SIG-M5 (cell line): ENCODE measurements at places on chromosomes 13 and 19.
A peak's percentile ranks its signal among the peaks of the same experiment; 100 is the strongest.

DNA sequence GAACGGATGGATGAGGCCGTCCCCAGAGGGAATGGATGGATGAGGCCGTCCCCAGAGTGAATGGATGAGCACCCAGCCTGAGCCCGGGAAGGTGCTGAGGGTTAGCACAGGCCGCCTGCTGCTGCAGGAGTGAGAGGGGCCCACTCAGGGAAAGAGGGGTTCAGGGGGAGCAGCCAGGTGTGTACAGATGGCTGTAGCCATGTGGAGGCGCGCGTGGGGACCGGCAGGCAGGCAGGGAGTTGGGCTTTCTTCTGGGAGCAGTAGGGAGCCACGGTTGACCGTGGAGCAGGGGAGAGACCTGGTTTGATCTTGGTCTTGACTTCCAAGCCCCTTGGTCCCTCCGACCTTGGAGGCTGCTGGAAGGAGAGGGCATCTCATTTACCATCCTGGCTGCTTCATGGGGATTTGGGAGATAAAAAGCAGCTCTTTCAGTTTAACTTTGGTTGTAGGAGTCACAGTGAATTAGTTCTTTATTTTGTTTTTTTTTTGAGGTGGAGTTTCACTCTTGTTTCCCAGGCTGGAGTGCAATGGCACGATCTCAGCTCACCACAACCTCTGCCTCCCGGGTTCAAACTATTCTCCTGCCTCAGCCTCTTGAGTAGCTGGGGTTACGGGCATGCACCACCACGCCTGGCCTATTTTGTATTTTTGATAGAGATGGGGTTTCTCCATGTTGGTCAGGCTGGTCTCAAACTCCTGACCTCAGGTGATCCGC, 24.7 kb downstream of the ARID3A start:
- DNase-seq = no peak

DNA sequence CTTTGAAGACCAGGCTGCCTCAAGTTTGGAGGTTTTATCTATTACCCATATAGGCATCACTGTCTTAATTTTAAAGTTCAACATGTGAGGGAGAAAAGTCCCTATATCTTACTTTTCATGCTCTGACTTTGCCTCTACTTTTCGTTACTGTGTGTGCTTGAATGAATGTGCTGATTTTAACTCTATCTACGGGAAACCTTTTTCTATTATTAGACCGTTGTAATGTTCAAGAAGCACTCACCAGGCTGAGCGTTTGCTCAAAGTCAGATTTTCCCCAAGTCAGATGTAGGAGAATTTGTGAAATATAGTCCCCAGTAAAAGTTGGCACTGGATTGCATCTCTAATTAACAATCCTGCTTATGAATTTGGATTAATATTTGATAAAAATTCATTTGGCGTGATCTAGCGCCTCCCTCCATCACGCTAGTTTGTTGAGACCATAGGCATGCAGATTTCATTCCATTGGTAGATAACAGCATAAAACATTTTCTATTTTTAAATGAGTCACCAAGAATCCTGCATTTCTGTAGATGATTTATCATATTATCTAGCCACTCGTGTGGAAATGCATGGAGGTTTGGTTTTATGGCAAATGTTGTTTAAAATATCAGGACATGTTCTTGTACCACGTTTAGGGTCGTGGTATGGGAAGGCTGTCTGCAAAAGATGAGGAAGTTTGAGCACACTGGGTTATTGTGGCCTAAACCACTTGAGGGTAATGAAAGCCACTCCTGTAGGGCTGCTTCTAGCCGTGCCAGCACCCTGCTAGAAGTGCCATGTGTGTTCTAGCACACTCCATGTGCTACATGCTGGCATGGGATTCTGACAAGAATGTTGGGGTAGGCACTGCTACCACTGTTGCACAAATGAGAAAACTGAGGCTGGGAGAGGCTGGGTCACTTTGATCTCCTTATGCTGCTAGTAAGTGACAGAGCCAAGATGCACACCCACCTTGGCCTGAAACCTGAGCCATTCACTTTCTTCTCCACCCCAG, 179.4 kb downstream of the FGF9 start:
- no peak for DNase-seq

DNA sequence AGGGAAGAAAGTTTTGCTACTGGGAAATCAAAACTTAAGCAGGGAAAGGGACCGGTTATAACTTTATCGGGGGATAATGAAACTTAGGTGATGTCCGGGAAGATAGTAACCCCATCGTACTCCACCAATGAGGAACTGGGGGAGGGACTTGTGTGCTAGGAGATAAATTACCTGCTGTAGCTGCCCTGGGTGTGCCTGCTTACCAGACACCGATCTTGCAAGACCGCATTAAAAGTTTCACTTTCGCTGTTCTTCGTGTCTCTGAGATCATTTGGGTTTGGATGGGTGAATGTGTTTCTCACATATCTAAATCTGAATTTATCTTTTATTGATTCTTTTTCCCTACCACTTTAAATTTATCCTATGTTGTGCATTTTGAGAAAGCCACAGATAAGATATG, 381.4 kb downstream of the SLITRK6 start:
- DNase-seq = no peak

GRCh38 chr13:36674337-36675212, 755 bp downstream of the SERTM1 start:
- no peak for DNase-seq

GRCh38 chr13:93853912-93854311, 625.6 kb downstream of the DCT start:
- DNase-seq = no peak

GRCh38 chr19:53867225-53868090, at the start of gene MYADM:
TSS of gene MYADM (plus strand) at chr19:53867883. CDS start at chr19:53873530, 5,647 bp downstream.
- peak; percentile 75 for DNase-seq

DNA sequence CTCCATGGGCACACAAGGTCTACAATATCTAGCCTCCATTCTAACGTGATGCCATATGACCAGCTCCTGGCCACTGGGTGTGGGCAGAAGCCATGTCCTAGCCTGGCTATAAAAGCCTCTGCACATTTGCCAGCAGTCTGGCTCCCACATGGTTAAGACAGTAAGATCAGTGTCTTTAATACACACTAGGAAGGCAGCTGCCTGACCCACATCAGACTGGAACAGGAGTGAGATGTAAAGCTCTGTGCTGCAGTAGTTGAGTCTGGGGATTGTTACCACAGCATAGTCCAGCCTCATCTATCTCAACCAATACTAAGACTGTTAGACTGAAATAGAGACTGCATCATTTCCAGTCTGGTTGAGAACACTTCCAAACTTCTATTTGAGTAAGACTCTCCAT, 533.1 kb downstream of the IRS2 start:
- DNase-seq = no peak

- no peak for DNase-seq
These were observed 95.5 kb upstream of the KLHL1 start for GRCh38 chr13:70203661-70204229.

GRCh38 chr13:46288570-46289259, 77.0 kb downstream of the LRRC63 start:
- no peak for DNase-seq

DNA sequence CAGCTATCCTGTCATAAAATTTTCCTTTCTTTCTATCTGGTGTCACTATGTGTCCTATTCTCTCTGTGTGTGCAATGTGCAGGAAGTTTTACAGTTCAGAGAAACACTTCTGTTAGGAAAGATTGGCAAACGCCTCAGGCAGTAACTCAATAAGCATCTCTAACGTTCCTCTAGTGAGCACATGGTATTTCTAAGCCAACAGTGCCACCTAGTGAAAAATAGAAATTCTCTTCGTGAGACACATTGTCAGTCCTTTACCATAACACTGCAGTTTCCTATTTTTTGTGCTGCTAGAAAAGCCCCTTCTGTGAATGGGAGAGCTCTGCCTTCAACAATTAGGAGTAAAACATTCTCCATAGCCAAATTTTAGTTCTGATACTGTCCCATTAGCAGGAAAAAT, 50.7 kb downstream of the ZNF723 start:
- DNase-seq = no peak

DNA sequence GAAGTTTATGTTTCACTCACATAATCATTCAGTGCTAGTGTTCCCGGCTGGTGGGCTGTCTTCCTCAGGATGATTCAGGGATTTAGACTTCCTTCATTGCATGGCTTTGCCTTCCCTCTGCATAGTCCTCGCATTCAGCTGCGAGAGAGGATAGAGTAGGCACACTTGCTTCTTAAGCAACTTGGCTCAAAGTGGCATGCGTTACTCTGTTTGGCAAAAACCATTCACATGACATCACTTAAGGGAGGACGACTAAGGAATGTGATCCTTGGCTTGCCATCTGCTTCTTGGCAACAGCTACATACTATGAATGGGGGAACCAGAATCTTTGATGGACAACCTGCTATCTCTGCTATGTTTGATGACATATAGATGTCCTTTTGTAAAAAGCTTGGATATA, 359.3 kb downstream of the TDRD3 start:
- no peak for DNase-seq

DNA sequence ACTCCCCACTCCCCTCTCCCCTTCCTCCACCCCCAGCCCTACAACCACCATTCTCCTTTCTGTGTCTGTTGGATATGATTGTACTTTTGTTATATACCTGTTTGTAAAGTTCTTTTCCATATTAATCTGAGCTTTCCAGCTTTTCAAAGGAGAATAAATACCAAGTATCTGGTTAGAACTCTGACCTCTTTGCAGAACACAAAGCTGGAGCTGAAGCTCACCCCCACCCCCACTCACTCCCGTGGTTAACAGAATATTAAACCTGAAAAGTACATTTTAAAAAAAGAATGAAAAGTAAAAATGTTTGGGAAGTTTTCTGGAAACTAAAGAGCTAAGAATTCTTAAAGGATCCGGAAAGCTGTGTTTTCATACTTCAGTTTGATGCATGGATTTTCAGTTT, 155.2 kb upstream of the RNF113B start:
- no peak for DNase-seq

DNA sequence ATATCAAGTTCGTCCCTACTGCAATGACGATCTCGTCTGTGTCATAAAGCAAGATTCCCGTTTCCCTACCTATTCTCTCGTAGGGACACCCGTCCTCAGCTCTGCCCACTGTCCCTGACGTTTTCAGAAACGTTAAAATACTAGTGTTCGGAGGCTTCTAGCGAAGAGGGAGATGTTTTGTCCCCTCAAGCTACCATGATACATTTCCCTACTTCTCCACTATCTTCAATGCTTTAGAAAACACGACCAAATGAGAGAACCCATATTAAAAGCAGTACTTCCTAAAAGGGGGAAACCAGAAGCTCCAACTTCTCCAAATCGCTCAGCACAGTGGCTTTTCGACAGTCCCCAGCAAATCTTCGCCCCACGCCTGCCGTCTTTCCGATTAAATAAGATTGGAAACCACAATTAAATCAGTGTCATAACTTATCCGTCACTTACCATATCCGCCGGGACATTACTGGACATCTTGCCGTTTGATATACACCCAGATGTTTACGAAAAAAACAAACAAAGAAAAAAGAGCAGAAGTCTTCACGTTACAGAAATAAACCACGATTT, 1.3 kb downstream of the UBL3 start:
- DNase-seq = peak; percentile 50

- no peak for DNase-seq
These were observed 5.2 kb downstream of the DAND5 start for GRCh38 chr19:12974301-12975220.

- no peak for DNase-seq
These were observed 24.2 kb upstream of the C13orf46 start for GRCh38 chr13:113997845-113998751.

GRCh38 chr19:52231154-52231910, 38.1 kb upstream of the ZNF766 start:
- DNase-seq = no peak

DNA sequence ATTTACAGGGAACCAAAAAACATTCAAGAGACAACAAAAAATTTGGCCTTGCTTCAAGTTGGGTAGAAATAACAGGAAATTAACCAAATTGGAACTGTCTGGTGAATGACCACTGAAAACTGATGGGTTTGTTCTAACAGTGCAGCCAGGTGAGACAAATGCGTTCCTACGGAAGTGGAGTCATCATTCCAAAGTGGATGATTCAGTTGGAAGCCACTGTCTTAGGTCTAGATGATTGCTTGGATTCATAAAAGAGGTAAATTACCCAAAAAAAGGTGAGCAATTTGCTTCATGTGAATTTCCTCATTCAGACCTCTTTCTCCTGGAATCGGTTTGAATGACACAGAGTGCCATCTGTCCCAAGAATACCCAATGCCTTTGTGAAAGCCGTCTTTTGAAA, 87.1 kb upstream of the IPO5 start:
- no peak for DNase-seq

DNA sequence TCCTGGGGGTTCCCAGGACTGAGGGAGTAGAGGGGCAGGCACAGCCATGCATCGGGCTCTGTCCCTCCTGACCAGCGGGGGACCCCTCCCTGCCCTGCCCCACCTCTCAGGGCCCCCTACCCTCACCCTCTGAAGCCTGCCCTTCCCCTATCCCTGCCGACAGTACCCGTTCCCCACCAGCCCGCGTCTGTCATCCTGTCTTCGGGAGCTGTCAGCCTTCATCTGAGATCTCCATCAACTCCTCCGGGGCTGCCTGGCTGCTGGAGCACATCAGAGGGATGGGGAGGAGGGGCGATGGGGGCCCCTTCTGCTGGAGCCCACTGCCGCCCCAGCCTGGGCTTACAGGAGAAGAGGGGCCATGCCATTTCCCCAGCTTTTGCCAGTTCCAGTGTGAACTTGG, 6.2 kb upstream of the SHD start:
- no peak for DNase-seq

GRCh38 chr19:11089254-11090013, at the start of gene LDLR:
TSS of gene LDLR (plus strand) at chr19:11089463. CDS start at chr19:11089549, 86 bp downstream.
- DNase-seq = peak; percentile 45

DNA sequence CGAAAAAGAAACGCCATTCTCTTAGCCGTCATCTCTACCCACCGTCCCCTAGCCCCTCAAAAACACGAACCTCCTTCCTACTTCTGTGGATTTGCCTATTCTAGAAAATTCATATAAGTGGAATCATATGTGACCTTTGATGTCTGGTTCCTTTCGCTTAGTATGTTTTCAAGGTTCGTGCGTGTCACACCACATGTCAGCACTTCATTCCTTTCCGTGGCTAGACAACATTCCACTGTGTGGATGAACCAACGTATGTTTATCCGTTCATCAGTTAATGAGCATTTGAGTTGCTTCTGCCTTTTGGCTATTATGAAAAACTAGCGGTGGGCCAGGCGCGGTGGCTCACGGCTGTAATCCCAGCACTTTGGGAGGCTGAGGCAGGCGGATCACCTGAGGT, 14.0 kb upstream of the PPP1R12C start:
- DNase-seq = no peak

GRCh38 chr13:24693862-24694471, 13.8 kb downstream of the ATP12A start:
- DNase-seq = no peak

GRCh38 chr13:59408738-59409137, 755.0 kb downstream of the DIAPH3 start:
- no peak for DNase-seq

DNA sequence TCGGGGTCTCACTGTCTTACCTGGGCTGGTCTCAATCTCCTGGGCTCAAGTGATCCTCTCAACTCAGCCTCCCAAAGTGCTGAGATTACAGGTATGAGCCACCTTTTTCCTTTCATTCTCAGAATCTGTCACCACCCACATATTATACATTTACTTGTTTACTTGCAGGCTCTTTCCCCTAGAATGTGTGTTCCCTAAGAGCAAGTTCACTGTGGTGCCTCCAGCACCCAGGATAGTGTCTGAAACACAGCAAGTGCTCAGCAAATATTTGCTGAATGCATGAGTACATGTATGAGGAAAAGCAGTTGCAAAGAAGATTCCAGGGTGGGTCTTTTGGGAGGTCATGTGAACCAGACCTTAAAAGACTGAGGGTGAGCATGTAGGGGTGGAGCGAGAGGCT, 96.8 kb downstream of the RGCC start:
- DNase-seq = no peak
